Stimulated activated CD8-positive, alpha-beta memory T cell treated with anti-CD3 and anti-CD28 coated beads, Interleukin-12 subunit alpha, Interleukin-12 subunit beta, amount 100 ng/mL, for 1 hour (primary cell): ENCODE measurements at places on chromosomes 3 and 15.

DNA sequence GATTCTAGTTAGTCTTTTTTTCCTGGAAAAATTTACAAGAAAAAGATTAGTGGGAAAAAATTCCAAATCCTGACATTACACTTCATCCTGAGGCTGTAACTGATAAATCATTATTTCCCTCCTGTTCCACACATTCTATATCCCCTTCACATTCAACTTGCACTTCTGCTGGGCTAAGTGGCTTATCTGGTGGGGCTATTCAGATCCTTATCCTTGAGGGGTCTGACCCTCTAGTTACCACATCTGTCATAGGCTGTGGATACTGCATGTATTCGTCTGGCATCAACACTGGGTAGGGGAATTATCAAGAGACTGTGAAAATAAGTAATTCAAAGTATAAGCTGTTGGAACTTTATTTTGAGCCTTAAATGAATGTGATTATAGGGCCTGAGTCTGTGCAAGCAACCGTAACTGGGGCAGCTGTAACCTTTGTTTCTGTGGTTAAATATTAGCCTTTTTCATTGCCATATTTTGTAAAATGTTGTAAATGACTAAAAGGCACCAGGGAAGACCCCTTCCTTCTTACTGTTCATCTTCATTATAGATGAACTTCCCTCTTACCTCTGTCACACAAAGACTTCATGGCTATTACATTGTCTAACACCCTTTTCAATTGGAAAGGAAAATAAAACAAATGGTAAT lies 28.0 kb upstream of the TEX9 start:
- DNase-seq = no peak

- DNase-seq = no peak
These were observed 191.6 kb upstream of the STT3B start for GRCh38 chr3:31341130-31341529.

GRCh38 chr3:193052354-193053045 lies 134.8 kb upstream of the MB21D2 start:
- no peak for DNase-seq

GRCh38 chr15:48592933-48593332 lies 52.6 kb downstream of the FBN1 start:
- DNase-seq = no peak

DNA sequence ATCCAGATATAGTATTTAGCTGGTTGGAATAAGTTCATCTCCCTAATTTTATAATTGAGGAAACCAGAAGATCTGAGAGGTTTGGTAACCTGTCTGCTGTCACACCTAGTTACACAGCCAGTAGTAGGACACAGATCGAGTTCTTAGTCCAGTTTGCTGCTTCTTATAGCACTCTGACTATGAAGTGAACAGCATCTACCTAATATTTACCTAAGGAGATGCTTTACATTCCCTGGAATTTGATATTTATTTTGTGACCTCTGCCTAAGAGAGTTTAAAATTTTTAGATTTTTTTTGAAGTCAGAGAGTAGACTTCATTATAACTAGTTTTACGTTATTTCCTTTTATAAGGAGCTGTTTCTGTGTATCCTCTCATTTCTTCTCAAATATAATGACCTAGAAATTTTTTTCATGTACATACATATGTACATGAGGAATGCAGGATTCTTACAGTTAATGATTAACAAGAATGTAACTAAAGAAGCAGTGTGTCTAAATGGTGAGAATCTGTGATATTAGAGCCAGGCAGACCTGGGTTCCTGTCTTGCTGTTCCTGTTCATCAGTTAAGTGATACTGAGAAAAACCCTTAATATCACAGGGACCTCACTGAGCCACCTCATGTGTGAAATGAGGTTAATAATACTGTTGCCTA lies 4.3 kb downstream of the ARHGEF26 start:
- DNase-seq = no peak

DNA sequence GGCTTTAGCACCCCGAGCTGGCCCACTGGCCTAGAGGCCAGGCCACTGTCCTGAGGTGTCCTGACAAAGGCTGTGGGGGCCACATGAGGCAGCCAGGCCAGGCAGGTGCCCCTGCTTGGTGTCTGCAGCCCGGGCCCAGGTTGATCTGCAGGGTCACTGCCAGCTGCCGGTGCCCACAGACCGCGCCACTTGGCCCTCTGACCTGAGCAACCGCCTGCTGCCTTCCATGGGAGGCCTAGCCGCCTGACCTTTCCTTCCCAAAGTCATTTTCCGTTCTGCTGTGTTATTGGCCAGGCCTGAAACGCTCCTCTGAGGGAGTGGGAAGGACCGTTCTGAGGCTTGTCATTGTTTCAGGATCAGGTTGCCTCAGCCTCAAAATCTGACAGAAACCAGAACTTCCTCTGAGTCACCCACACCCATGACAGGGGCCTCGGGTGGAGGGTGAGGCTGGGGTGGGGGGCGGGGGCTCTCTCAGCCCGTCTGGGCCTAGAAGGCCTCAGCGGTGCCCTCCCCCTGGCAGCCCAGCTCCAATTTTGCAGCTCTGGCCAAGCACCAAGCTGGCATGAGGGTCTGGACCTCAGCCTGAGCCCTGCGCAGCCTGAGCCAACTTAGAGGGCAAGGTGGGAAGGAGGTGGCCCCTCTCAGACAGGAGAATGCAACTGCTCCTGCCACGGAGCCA lies 140.7 kb upstream of the MEF2A start:
- peak; percentile 20 for DNase-seq

DNA sequence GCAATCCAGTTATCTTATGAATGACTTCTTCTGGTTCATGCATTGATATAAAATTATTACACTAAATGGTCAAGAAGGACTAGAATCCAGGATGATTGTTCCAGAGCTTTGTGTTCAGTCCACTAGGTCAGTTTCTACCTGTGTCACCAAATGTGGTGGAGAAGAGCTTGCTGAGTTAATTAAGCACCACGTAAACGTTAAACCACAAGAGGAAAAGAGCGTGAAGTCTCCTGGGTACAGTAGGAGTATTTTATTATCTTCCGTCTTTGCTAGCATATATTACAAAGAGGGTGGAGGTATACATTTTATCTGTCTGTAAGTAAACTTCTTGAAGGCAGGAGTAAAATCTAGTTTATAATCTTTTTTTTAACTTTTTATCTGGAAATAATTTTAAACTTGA lies 23.5 kb downstream of the CHP1 start:
- no peak for DNase-seq

DNA sequence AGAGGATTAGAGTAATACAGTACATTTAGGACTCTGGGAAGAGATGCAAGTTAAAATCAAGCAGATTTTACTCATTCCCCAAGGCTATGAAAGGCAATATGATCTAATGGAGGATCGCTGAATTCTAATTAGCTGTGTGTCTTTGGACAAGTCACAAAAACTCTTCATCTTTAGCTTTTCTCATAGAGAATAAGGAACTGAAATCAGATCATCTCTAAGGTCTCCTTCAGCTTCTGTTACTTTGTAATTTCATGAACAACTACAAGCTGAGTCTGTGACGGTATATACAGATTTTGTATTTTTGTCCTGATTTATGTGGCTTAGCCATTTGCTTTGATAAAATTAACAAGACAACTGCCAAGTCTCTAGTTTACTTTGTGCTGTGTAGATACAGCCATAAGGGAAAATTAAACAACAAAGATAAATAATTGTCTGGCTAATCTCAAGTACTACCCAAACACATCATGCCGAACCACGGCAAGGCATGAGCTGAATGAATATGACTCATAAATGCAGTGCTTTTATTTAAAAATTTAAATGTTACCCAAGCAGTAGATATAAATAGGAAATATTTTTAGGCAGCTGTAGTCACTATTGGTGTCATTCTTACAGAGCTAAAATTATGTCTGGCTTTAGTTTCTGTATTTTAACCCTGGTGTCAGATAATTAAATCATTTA lies 81.5 kb downstream of the GAP43 start:
- DNase-seq = no peak

GRCh38 chr3:158788446-158788845 lies 13.4 kb upstream of the MFSD1 start:
- no peak for DNase-seq

DNA sequence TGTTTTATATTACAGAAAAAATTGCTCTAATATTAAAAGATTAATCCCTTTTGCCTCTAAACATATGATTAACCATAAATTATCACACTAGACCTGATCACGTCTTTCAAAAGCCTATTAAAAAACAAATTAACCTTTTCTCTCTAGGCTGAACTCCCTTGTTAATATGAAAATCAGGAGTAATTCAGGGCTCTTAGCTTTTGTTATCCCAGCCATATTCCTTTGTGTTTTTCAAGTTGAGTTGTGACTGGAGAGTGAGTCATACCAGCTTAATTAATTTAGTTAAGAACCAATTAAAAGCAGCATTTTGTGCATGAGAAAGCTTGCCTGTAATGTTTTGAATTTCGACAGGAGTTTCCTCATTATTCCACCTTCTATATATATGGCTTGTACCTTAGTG lies 385.8 kb downstream of the VGLL3 start:
- DNase-seq = no peak

GRCh38 chr3:9397906-9398699 lies 688 bp downstream of the SETD5 start:
- DNase-seq = peak; percentile 14
